ENCODE measurements at places on chromosomes 11 and 22.

GRCh38 chr11:45146072-45147016 is at the start of gene PRDM11:
Gene PRDM11 (plus strand): TSS chr11:45146639. CDS start chr11:45181767, 35,128 bp downstream.
- peak; percentile 35 for DNase-seq

GRCh38 chr11:93216511-93217101 is 18.8 kb upstream of the SLC36A4 start:
- no peak for DNase-seq

GRCh38 chr22:31977939-31978338 is 33.6 kb downstream of the YWHAH start:
- DNase-seq, result no peak

- DNase-seq, result no peak
These were observed 43.9 kb downstream of the RRAS2 start for GRCh38 chr11:14315130-14315529.

- DNase-seq, result no peak
These were observed 10.7 kb downstream of the LSP1 start for GRCh38 chr11:1863352-1864216.

Data from D721Med (cell line).